ENCODE measurements at places on chromosomes 7 and 10.

GRCh38 chr10:80477-81105 is 31.5 kb upstream of the TUBB8 start:
- DNase-seq = no peak

- DNase-seq = no peak
These were observed 6.5 kb downstream of the DUS4L start for GRCh38 chr7:107570298-107570697.

DNA sequence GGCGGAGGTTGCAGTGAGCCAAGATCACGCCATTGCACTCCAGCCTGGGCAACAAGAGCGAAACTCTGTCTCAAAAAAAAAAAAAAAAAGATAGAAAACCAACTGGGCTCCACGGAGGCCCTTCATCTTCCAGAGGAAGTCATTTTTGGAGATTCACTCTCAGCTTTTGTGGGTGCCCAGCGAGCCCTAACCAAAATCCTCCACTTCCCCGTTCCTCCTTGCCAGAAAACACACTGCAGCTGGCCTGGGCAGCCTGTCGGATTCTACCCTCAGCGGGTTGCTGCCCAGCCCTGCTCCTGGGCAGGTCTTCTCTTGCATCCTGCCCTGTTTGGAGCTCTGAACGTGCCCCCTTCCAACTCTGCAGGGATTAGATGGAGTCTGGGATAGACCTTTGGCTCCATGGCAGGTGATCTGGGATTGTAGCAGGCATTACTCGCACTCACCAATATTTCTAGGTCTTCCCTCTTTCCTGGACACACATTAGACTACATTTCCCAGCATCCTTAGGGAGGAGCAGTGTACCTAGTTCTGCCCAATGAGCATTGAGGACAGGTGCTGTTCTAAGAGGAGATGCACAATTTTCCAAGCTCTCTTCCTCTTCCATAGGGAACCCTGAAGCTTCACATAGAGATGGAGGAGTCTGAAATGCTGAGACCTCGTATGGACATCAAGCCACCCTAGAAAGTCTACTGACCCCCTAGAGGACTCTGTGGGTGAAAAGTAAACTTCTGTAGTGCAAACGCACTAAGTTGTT is 4.6 kb downstream of the GRID2IP start:
- DNase-seq = no peak

DNA sequence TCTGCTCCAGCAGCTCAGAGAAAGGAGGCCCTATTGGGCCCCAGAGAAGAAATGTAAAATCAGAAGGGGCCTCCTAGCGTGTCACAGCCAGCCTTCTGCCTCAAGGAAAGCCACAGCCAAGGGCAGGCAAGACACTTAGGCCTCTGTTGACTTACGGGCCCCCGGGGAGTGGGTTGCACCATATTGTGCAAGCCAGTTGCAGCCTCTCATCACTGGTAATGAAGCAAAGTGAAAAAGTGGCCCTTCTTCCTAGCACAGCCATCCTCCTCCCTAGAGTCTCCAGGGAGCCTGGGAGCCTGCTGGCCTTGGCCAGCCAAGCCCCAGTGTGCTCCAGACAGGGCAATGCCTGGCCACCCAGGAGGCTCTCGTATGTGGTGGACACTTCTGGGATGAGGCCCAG is 56.2 kb upstream of the GDF10 start:
- no peak for DNase-seq

- no peak for DNase-seq
These were observed 189.3 kb downstream of the ABCA13 start for GRCh38 chr7:48360574-48360973.

DNA sequence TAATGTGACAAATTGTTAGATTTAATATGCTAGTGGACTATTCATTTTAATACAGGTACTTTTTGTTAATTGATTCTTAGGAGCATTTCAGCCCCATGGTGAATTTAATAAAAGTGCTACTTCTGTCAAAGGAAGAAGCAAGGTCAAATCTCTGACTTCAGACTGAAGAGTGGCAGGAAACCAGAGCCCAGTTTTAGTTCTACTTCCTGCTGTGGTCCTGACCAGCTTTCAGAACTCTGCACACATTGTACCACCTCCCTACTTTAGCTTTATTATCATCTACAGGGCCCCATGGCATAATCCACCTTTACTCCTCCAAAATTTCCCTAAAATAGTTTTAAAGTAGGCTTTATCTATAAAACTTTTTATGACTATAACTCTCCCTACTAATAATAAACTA is 33.7 kb downstream of the CTTNBP2 start:
- no peak for DNase-seq

DNA sequence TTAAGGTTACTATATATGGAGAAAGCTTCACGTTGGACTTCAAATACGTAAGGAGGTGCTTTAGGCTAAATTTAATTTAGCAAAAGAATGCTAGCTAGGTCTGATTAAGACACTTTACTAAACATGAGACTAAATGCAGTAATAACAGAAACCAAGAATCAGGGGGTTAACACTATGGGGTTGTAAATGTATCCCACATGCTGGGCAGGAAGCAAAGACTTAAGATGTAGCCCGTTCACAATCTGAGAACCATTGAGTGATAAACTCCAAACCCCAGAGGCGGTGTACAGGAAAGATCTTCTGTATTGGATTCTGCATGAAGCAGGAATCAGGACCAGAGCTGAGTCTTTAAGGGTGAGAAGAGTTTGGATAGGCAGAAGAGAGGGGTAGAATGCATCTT is 60.4 kb downstream of the FZD1 start:
- DNase-seq = no peak

DNA sequence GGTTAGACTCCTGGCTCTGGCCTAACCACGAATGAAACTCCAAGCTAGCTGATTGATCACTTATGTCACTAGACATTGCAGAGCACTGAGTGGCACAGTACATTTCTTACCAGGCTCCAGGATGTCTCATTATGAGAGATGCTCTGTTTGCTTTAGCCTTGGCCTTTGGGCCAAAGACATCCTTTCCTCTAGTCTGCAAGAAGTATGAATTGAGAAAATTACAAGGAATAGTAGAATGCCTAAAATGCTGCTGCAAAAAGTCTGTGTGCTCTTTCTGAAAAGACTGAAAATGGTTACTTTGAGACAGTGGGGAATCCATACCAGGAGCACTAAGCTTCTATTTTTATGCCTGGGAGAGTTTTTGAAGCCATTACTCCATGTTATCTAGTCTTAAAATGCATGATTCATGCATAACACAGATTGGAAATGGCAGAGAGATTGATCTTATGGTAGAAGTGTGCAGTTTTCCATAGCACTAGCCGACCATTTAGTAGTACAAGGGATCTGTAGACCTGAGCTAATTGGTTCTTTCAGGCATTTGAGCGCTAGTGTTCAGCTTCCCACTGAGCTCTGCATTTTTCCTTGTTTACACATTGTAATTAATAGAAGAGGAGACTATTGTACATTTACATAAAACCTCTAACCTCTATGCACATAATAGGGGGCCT is 303.8 kb downstream of the PRKG1 start:
- no peak for DNase-seq
